ENCODE measurements at places on chromosomes 3 and 15.

DNA sequence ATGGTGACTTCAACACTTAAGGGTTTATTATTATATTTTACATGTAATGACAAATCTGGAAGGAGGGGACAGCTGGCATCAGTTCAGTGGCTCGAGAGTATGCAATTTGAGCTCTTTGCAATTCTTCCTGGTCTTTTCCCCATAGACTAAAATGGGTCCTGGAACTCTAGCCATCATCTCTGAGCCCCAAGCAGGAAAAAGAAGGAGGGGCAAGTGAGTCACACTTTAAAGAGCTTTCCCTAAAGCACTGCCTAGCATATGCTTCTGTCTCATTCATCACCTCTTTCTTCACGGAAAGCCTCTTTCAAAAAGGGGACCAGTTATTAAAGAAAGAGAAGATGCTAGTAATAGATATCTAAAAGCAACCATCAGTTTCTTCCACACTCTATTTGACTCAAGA, 466.3 kb downstream of the ZIC1 start:
- no peak for DNase-seq

DNA sequence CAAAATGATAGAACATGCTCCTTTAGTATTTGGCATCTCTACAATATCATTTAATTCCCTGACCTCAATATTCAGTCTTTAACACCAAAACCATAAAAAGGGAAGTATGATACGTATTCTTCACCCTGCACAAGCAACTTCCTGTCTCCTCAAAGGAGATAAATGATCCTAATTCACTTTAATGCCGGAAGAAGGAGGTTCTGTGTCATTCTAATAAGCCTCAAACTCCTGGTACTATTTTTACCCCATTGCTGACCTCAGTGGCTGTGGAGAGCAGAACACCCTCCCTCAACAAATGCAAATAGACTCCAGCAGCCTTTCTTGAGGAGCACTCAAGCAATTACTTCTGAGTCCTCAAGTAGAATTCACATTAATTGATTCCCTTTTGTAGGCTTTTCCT, 173.3 kb downstream of the TMEM108 start:
- DNase-seq, result no peak

DNA sequence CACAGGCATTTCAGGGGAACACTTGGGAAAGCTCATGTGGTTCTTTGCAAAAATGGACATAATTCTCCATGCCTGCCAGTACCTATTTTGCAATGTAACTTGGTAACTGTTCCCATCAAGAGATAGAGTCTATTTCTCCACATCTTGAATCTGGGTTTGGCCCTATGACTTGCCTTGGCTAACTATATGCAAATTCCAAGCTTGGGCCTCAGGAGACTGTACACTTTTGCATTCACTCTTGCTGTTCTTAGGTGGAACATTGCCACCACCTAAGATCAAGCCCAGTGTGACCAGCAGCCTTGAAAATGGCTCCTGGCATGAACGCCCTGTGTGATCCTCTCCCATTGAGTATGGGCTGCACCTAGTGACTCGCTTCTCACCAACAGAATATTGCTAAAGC, 19.8 kb upstream of the SMAD6 start:
- DNase-seq, result no peak

DNA sequence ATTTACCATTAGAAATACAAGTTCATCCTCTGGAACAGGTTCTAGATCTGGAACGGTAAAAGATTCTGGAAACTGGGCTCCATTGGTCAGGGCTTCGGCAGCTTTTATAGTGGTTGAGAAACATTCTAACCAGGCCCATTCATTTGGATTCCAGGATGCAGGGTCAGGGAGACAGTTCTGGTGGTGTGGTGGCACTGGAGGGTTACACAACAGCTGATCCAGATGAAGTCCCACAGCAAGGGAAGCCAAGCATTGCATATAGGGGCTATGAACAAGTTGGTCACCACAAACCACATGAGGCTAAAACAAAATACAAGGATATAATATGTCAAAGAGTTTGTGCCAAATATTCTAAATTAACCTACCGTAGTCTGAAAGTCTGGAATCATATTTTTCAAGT, 43.0 kb downstream of the FBXL22 start:
- DNase-seq, result no peak

DNA sequence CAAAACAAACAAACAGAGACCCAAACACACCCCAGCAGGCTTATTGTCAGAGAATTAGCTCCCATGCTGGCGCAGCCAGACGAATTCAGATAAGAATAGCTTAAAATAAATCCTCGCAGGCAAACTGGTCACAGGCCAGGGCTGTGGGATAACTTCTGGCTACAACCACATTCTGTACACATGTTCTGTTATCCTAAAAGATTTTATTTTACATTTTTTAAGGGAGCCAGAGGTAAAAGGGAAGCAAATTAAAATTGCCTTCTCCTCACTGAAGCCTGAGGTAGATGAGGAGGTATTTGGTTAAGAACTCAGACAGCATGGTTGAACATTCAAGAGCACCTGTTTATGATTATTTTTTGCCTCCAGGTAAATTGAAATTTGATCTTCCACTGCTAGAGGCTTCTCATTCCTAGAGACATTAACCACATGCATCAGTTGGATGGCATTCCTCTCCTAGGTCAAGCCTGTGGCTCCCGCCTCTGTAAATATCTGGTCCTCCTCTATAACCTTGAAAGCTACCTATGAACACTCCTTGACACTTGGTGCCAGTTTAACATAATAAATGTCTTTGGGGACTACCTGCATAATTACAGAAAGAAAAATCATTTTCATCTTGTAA, 190.3 kb downstream of the SATB1 start:
- no peak for DNase-seq

DNA sequence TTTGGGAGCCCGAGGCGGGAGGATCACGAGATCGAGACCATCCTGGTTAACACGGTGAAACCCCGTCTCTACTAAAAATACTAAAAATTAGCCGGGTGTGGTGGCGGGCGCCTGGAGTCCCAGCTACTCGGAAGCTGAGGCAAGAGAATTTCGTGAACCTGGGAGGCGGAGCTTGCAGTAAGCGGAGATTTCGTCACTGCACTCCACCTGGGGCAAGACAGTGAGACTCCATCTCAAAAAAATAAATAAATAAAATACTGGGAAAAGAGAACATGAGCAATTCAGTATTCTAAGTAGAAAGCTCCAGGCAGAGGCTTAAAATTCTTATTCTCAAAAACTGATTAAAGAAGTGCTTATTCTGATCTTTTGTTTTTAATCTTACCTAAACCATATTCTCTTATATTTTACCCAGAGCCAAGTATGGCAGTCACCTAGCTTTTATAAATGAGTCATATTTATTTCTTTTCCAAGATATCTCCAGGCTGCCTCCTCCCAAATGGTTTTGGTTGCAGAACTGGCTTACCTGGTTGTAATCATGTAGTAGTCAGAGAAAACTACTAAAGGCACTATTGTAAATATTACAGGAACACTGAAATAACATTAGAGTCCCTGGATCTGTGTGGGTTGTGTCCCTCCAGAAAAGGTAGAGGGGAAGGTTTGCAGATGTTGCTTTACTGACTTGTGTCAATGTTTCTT, 45.8 kb upstream of the DYNC1LI1 start:
- no peak for DNase-seq

All from stimulated activated CD8-positive, alpha-beta memory T cell treated with anti-CD3 and anti-CD28 coated beads, Interleukin-7, amount 100 ng/mL, for 1 hour (primary cell).